ENCODE measurements at places on chromosomes 5 and 9.

DNA sequence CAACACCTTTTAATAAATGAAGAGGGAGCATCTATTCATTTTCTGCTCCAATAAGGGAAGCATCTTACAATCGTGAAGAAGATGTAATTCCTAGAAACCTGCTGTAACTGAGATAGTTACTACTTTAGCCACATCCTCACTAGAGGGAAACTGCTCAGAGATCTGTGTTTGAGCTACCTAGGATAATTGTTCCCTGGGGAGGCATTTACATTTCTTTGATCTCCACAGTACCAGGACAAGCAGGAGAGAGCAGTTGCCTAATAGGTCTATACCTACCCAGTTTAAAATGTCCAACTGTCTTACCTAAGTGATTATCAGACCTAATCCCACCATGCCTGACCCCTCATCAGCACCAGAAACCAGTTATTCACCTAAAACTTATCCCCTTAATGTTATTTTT, 196.9 kb downstream of the TUSC1 start:
- DNase-seq: no peak

- no peak for DNase-seq
Observed at GRCh38 chr5:107812570-107813141, 141.9 kb upstream of the EFNA5 start.

DNA sequence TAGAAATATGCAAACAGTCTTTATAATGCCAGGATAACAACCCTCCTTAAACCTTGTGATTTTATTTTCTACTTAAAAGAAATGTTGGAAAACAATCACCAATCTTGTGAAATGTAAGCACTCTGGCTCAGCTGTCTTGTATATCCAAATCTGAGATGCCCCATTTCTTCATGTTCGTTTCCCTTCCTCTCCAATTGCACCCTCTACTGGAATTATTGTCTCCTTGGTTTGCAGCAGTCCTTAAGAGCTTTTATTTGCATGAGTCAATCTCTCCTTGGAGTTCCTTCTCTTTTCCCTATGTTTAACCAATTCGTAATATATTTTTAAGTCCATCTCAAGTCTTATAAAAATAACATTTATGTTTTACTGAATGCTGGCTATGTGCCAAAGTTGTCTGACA, 362.0 kb upstream of the CDH10 start:
- no peak for DNase-seq

DNA sequence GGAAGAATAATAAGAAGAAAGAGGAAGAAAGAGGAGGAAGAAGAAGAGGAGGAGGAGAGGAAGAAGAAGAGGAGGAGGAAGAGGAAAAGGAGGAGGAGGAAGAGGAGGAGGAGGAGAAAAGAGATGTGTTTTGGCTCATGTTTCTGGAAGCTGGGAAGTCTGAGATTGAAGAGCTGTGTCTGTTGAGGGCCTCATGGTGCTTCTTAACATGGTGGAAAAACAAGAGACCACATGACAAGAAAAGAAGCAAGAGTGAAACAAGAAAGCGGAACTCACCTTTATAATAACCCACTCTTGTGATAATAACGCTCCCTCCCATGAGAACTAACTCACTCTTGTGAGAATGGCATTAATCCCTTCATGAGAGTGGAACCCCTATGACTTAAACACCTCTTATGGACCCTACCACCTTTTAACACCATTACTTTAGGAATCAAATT, 36.1 kb upstream of the RANBP6 start:
- no peak for DNase-seq

DNA sequence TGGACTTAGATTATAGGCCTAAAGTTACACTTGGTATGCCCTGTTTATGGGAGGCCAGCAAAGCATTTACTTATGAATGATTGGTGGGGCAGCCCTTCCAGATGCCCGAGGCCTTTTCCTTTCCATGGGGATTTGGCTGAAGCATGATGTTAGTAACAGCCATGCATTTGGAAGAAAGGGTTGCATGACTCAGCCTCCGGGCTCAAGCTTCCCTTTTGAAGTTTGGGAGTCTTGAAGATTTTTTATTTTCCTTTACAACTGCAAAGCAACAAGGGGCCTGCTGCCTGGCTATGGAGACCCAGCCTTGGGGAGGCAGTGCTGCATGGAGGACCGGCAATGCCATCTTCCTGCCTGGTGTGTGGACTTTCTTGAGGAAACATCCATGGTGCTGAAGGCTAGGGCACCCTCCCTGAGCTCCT, 244.7 kb downstream of the ICE1 start:
- DNase-seq: no peak

DNA sequence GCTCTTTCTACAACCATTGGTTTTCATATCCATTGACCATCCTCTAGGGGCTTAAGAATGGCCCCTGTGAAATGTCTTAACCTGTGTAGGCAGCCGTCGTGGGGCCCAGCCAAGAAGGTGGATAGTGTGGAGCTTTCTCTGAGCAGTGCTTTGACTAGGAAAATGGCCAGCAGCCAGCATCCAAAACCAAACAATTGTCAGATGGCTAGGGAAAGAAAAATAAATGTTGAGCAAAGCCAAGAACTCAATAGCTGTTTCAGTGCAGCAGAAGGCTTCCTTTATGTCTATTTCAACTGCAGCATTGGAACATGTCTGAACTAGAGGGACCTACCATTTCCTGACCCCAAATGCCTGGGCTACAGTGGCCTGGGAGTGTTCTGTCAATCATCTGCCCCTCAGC, 374.9 kb downstream of the TLE4 start:
- no peak for DNase-seq

GRCh38 chr9:12469084-12469483, 224.1 kb upstream of the TYRP1 start:
- DNase-seq: no peak

GRCh38 chr9:98099898-98100297, 19.1 kb downstream of the TRIM14 start:
- DNase-seq: no peak

GRCh38 chr9:132833550-132834121, 44.4 kb downstream of the AK8 start:
- no peak for DNase-seq

- DNase-seq: no peak
Observed at GRCh38 chr9:134208310-134208841, 44.0 kb upstream of the RNU6ATAC start.

DNA sequence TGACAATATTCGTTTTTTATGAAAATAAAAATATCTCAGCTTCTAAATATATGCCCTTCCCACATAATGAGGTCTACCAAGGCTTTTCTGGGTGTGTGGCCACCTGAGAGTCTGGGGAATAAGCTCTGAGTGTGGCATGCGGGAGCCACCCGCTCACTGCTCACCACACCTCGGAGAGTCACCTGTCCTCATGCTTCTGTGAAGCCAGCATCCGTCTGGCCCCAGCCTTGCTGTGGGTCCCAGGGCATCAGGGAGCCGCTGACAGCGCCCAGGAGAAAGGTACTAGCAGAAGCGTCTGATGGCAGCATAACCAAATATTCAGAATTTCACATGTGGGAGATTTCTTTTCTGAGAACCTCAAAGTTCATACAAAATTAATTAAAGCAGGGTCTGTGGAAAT, 133.2 kb upstream of the IRX4 start:
- DNase-seq: no peak

DNA sequence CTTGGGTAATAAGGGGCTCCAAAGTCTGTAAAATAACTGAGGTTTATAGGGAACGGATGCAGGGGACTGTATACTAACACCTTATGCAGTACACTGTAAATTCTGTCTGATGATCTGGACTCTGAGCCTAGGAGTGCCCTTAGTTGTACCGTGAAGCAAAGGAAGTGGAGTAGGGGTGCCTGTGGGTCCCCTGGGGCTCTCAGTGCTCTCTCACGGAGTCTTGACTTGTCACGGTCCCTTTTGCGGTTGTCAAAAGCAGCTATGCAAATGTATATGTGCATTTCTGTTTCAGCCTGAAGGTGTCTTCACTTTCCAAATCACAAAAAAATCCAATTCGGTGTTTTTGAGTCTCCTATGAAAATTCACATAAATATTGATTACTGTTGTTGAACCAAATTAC, 17.8 kb downstream of the DMRT1 start:
- no peak for DNase-seq

- no peak for DNase-seq
Observed at GRCh38 chr9:36868586-36869282, 165.3 kb downstream of the PAX5 start.

GRCh38 chr9:136722969-136723356, 10.6 kb downstream of the DIPK1B start:
- DNase-seq: no peak
